SHP77 treated with DMSO at 0.1 percent for 48 hours (cell line): ENCODE measurements at places on chromosomes 2 and 18.

DNA sequence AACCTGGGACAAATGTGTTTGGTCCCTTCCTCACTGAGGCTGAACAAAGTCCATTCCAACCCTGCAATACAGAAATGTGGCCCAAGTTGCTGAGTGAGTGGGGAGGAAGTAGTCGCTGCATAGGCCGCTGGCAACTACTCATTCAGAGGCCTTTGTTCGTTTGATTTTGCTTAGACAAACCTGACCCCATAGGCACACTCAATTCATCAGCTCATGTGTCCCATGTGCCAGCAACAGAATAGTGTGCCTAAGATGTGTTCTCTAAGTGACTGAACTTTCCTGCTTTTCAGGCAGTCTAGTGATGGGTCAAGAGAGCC, 23.0 kb downstream of the PTPN18 start:
- no peak for DNase-seq

GRCh38 chr2:224668123-224668909, 47.8 kb downstream of the CCDC195 start:
- no peak for DNase-seq

GRCh38 chr2:217244815-217245214, 385.0 kb upstream of the TNP1 start:
- DNase-seq, result no peak

DNA sequence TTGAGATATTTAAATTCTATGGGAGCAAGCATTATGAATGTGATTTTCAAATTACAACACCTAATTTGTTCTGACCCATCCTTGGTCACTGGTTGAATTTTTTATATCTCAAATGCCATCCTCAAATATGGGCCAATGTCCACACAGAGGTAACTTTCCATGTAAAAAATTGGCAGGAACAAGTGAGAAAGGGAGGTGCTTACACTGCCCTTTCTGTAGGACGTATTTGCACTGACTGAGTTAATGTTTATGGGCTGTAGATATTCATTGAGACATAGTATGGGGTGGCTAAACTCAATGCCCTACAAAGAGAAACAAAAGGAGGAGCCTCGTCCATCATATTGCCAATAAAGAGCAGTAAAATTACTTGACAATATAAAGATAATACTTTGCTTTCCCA, 259.3 kb downstream of the NRXN1 start:
- no peak for DNase-seq

DNA sequence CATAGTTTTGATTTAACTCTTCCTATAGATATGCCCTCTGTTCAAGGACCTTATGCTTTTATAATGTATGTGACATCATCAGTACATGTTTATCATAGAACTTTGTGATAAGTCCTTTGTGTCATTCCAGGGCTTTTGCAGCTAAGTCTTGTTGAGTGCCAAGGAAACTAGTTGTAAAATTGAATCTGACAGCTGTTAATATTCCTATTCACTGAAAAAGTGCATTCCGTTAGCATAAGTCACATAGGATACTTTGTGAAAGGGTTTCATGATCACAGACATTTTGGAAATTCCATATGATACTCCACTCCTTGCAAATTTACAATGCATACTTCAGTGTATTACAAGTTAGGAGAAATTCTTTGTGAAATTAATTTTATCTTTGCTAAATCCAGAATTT, 503.4 kb downstream of the CCDC85A start:
- DNase-seq, result no peak

GRCh38 chr2:240506406-240507059, 51.3 kb downstream of the ANKMY1 start:
- no peak for DNase-seq

- no peak for DNase-seq
These were observed 24.7 kb upstream of the NMUR1 start for GRCh38 chr2:231554748-231555545.

DNA sequence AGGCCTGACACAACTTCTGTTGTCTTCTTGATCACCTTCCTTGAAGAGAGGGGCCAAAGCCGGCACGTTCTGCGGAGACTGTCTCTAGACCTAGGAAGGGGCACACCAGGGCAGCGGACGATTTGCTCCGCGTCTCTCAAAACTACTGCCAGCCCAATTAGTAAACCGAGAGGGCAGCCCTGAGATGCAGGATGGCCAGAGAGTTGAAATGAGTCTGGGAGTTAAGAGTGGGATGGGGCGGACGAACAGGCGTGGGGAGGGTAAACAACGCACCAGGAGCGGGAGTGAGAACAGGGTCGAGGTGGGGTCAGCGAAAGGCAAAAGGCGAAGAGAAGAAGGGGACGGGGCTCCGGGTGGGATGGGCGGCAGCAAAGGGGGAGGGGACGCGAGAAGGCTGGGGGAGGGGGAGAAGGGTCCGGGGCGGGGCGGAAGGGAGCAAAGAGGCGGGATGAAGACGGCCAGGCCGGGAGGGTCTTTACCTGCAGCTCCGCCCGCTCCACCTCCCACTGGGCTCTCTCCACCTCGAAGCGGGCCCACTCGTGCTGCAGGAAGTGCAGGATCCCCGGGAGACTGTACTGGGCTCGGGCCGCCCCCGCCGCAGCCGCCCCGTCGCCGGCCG, 476 bp downstream of the STRN start:
- DNase-seq, result no peak

DNA sequence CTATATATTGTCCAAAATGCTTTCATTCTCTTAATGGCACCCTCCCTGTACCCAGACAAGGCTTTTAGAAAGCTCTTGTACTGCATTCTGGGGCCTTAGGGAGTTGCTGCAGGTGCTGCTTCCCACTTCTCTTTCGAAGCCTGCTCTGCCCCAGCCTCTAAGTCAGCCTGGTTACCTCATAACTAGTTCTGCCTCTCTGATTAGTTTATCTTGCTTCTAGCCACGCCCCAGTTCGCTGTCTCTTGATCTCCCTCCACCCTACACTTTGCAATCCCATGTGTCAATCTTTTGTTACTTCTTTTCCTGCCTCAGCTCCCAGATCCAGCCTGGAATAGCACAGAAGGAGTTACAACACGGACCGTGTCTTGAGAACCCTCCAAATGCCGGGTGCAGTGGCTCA, 13.8 kb upstream of the NCOA1 start:
- DNase-seq, result no peak

DNA sequence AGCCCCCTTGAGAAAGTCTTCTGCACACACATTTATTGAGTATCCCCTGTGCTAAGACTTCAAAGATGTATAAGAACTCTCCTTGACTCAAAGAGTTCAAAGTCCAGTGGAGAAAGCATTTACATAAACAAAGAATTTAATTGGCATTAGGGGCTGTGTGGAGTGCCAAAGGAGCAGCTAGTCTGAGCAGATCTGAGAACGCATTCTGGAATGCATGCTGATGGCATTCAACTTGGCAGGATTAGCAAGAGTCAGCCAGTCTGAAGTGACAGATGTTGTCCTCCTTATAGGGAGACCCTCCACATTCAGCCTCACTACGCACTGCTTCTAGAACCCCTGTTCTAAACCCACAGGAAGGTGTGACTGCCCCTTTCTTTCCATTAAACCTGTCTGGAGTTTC, 191.5 kb downstream of the RAD51AP2 start:
- DNase-seq, result no peak

- DNase-seq, result no peak
These were observed 162.3 kb downstream of the MREG start for GRCh38 chr2:215851082-215851481.

DNA sequence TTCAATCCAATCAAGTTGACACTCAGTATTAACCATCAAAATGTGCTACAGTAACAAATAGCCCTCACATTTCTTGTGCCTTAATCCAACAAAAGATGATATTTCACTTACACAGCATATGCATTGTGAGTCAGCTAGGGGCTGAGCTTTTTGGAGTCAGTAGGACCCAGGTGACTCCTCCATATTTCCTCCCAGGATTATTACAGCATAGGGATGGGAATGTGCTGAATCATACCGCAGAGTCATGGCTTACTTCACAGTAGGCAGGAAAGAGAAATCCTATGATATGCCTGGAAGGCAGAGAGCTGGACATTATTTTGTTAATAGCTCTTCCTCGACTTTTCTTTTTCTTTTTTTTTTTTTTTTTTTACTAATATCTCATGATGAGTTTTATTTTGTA, 153.3 kb downstream of the TMEM182 start:
- no peak for DNase-seq

DNA sequence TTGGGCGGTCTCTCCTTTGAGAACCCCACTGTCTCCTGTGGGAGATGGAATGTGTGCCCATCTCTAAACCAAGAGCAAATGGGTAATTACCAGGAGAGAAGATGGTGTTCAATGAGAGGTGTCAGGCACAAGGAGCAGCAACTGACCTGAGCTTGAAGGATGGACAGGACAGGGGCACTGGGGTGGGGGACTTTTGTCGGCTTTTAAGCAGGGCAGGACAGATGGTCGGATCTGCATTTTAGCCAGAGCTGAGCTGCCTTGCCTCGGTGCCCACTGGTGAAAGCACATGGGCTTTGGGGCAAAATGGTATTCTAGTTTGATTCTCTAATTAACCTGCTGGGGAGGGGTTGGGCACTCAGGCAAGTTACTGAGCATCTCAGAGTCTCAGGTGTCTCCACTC, 98.0 kb downstream of the INHBB start:
- DNase-seq, result no peak

DNA sequence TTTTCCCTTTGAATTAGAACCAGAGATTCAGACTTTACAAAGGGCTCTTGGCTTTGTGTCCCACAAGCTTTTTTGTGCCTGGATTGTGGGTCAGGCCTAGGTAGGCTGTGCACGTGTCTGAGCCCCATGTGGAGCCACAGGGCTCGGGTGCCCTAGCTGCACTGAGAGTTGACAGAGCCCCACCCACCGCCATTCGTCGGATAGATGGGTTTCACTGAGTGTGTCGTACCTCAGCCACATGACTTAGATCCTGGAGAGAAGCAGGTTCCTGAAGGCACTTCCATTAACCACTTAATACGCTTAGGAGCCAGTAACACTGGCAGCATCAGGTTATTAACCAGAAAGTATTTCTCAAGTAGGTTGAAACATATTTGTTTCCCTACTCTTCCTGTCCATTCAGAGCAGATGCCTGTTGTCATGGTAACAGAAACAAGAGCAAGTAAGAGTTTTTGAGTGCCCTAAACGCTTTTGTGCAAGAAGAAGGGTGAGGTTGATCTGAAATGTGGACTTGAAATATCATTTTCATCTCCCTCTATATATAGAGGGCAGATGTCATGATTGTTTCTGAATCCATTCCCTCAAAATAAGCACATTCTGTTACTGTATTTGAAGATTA, 30.0 kb downstream of the ADCYAP1 start:
- DNase-seq, result no peak

DNA sequence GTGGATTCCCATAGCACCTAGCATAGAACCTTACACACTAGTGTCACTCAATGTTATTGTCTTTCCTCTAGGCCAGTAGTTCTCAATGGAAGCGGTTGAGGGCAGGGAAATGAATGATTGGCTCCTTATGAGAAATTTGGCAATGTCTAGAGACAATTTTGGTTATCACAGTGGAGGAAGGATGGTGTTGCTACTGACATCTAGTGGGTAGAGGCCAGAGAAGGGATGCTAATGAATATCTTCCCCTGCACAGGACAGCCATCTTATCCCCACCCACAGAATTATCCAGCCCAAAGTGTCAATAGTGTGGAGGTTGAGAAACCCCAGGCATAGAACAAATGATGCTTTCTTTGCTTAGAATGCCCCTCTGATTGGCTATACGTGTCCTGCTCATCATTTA, 15.8 kb downstream of the C18orf63 start:
- DNase-seq, result no peak

- DNase-seq, result no peak
These were observed 122.3 kb downstream of the LYPD6B start for GRCh38 chr2:149160701-149161217.

GRCh38 chr18:35876243-35876642, 96.2 kb upstream of the RMP24 start:
- DNase-seq, result no peak

GRCh38 chr18:48924630-48925490, 25.9 kb downstream of the SMAD7 start:
- DNase-seq, result no peak

DNA sequence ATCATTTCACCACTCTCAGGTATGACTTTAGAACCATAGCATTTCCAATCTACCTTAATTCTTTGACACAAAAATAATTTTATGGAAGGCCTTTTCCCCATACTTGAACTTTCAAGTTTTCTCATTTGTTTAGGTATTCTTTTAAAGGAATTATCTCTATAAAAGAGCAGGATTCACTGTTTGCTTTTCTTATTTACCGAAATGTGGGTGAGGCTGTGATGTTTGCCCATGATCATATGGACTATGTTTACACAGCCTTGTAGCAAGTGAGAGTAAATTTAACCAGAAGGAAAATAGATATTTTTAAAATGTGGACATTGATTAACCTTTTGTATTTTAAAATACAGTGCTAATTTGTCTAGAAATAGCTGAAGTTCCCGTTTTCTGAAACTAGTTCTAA, 26.3 kb downstream of the CAB39 start:
- DNase-seq, result peak; percentile 17

GRCh38 chr2:35803126-35803525, 552.5 kb upstream of the CRIM1 start:
- no peak for DNase-seq

DNA sequence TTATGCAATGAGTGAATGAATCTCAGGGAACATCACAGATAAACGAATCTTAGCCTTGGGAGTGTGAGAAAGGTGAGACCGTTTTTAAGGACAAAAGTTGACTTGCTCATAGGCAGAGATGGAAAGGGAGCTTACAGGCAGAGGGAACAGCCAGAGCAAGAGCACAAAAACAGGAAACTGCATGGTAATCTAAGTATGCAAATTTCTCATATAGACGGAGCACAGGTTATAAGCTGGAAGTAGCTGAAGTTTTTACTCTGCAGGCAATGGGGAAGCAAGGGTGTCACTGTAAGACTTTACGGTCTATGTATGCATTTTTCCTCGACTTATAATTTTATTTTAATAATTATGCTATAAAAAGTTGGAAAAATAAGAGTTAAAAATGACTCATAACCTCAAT, 44.8 kb upstream of the STRN start:
- DNase-seq, result no peak
